Cortex of kidney (tissue), 1 donor: ENCODE measurements at places on chromosomes 7 and 10.

DNA sequence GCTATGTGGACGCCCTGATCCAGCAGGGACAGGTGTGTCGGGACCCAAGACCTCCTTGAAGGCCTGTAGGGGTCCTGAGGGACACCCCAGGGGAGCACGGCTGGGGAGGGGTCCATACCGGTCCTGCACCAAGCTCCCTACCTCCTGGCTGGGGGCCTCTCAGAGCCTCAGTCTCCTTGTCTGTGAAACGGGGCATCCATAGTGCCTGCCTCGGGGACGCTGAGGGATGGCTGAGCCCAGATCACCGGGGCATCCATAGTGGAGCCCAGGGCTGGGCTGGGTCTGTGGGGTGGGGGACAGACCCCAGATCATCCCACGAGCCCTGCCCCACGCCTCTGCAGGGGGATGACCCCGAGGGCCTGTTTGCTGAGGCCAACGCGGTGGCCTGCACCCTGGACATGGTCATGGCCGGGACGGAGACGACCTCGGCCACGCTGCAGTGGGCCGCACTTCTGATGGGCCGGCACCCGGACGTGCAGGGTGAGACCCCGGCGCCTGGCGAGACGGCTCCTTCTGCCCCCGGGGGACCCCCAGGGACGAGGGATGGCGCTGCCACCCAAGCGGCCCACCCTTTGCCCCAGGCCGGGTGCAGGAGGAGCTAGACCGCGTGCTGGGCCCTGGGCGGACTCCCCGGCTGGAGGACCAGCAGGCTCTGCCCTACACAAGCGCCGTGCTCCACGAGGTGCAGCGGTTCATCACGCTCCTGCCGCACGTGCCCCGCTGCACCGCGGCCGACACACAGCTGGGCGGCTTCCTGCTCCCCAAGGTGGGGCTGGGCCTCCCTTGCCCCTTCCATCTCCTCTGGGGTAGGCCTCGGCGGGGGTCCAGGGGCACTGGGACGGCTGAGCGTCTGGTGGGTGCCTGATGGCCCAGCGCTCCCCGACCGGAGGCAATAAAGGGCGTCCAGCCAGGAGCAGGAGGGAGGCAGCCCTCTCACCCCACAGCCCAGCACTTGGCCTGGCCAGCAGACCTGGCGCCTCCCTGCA lies 4.1 kb downstream of the CYP2W1 start:
- DNase-seq = no peak

DNA sequence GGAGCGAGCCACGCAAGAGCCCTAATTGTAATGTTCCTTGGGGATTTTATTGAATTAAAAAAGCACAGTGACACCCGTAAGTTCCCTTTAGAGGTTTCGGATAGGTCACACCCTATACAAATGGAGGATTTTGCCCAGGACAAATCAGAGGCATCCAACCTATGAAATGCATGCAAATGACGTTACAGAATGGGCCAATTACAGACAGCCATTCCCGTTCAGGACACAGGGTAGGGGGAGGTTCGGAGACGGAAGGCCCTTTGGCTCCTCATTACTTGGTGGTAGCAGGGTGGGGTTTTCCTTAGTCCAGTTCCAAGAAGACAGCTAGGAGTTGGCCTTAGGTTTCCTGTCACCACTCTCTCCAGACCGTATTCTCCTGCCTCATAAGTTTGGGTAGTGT lies 754.1 kb downstream of the IPMK start:
- DNase-seq = no peak

DNA sequence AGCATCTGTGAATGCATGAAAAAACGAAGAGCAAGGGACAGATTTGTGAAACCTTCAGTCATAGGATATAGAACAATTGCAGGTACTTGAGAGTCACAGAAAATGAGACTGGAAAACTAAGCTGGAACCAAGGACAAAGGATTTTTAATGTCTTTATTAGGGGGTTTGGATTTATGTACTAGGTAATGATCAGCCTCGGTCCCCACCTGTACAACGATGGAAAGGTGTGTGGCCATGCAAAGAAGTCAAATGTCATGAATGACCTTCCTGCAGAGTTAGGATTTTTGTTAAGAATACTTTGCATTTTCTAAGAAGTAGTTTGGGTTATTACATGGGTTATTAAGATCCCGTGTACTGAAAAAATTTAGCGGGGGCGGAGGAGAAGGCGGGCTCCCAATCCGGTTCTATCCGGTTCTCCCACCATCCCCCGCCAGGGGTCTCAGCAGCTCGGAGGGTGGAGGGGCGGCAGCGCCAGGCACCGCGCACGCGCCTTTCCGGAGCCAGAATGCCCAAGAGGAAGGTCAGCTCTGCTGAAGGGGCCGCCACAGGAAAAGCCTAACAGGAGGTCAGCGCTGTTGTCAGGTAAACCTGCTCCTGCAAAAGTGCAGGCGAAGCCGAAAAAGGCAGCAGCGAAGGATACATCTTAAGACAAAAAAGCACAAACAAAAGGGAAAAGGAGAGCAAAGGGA lies 327.5 kb upstream of the PLXDC2 start:
- DNase-seq = no peak

DNA sequence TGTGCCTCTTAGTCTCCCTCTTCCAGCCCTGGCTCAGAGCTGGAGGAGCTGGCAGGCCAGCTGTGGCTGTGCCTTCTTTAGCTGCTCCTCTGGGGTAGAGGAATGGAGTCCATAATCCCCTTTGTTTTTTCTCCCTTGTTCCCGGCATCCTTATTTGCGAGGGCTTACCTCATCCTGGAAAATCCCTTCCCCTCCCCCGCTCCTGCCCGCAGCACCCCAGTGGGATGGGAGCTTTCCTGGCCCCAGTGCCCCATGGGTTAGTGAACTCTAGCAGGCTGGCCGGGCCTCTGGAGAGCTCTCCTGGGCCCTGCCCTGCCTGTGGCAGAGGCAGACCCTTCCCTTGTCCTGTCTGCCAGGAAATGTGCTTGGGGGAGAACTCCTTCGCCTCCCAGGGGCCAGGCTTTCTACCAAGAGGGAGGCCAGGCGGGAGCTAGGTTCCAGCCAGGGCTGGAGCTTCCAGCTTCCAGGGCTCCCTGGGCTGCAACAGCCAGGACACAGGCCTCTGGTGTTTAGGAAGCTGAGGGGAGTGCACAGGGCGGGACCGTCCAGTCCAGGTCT lies 16.5 kb upstream of the TRIM8 start:
- DNase-seq = no peak

- DNase-seq = no peak
Measured at GRCh38 chr10:69914398-69915214, 112.9 kb downstream of the COL13A1 start.

DNA sequence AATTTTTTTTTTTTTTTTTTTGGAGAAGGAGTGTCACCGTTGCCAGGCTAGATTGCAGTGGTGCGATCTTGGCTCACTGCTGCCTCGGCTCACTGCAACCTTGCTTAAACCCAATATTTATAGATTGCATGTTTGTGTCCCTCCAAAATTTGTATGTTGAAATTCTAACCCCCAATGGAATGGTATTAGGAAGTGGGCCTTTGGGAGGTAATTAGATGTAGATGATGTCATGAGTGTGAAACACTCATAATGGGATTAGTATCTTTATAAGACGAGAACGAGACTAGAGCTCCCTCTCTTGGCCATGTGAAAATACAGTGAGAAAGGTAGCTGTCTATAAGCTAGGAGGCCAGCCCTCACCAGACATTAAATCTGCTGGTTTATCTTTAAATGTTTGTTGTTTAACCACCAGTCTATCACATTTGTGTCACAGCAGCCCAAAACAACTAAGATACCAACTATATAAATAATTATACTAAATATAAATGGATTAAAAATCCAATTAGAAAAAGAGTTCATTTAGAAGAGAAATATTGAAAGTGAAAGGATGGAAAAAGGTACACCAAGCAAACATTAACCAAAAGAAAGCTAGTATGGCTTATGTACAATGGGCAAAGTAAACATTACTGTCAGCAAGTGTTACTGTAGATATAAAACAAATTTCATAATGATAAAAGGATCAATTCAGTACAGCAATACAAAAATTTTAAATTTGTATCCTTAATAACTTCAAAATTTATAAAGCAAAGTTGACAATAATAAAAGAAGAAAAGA lies 9.3 kb downstream of the TCAF1 start:
- DNase-seq = no peak

DNA sequence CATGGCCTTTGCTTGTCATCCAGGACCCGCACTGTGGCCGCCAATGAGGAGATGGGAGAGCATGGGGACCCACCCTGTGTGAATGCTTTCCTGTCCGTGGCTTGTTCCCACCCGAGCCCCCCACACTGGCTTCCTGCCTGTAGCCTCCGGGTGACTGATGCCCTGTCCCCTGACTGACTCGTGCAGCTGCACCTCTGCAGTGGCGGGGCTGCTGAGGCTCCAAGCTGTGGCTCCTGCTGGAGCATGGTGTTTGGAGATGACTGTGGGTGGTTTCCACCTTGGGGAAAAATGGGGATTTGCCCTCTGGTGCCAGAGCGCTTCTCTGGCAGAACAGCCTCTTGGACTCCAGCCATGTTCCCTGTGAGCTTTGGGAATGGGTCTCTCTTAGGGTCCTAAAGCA lies 2.1 kb downstream of the CAMK1D start:
- DNase-seq = no peak

GRCh38 chr7:27869056-27869455 lies 129.1 kb downstream of the TAX1BP1 start:
- no peak for DNase-seq
